ENCODE measurements at places on chromosomes 16 and 17. TPM values are rescaled to one million over a fixed set of nuclear protein-coding genes. Genes with fewer than 3 reads are reported as not detected.
A peak's percentile ranks its signal among the peaks of the same experiment; 100 is the strongest.

DNA sequence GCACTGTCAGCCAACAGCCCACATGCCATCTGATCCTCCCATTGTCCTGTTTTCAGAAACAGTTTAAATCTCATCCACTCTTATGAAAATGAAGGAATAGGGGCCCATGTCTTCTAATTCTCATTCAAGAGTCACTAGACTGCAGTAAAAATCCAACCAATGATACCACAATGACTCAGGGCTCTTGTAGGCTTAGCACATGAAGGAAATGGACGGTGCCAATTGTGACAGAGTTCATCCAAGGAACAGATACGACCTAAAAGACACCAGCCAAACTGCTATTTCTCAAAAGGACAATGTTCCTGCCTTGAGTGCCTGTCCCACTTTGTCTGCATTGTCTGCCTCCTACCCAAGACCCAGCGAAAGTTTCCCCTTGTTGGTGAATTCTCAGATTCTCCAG lies 204.8 kb upstream of the COX10 start:
- H3K4me1 ChIP-seq = no peaks in the 10 kb centered on the region
- no peak overlapping the region for H3K27ac ChIP-seq
- no peaks in the 10 kb centered on the region for H3K36me3 ChIP-seq
- peak; percentile 5 for DNase-seq
- H3K27me3 ChIP-seq = no peaks in the 10 kb centered on the region

DNA sequence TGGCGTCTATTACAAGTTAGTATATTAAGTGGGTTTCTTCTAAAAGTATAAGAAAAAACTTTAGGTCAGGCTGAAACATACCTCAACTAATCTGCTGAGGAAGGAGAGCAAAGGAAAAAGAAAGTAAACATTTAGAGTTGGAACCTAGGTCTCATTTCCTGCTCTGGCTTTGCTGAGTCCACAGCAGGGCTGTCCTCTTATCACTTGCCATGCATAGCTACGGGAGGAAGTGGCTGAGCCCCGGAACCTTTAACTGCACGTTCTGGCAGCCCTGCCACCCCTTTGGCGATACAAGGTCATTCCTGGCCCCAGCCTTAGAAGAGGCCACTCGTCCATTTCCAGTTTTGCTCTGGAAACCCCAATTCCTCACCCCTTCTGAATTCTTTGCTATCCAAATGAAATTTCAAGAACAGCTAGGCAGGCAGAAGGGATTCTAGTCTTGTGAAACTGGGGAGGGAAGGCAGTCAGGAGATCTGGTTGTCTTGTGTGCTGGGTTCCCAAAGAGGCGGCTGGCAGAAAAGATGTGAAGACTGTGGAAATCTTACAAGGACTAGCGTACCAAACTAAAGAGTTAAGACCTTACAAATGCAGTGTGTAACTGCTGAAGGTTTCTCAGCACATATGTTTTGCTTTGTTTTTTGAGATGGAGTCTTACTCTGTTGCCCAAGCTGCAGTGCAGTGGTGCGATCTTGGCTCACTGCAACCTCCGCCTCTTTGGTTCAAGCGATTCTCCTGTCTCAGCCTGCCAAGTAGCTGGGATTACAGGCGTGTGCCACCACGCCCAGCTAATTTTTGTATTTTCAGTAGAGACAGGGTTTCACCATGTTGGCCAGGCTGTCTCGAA lies 19.1 kb downstream of the WIPI1 start:
- peaks cover 35% of the 10 kb centered on the region for H3K36me3 ChIP-seq
- peak overlapping the region; percentile 66 for H3K27ac ChIP-seq
- no peak overlapping the region for H3K4me3 ChIP-seq
- peak; percentile 63 for DNase-seq
- H3K27me3 ChIP-seq = no peaks in the 10 kb centered on the region

GRCh38 chr17:4588391-4588790 lies 4.1 kb downstream of the SMTNL2 start:
- H3K4me3 ChIP-seq = no peak overlapping the region
- DNase-seq = no peak
- peaks cover 9% of the 10 kb centered on the region for H3K4me1 ChIP-seq
- H3K27me3 ChIP-seq = peaks cover 19% of the 10 kb centered on the region

DNA sequence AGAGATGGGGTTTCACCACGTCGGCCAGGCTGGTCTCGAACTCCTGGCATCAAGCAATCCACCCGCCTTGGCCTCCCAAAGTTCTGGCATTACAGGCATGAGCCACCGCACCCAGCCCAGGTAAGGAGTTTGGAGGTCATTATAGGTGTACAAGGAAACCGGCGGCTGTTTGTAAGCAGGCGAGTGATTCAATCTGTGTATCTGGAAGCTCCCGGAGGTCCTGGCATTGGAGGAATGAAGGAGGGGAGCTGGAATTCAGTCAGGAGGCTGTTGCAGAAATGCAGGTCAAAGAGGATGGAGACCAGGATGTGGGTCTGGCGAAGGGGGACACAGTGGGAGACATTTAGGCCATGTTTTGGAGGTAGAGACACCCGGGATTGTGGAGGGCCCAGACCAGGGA lies 18.8 kb downstream of the CDC42EP4 start:
- no peaks in the 10 kb centered on the region for H3K27me3 ChIP-seq
- H3K27ac ChIP-seq = peak overlapping the region; percentile 88
- H3K4me3 ChIP-seq = no peak overlapping the region
- H3K4me1 ChIP-seq = peaks cover 81% of the 10 kb centered on the region
- DNase-seq = no peak
- no peaks in the 10 kb centered on the region for H3K36me3 ChIP-seq

GRCh38 chr17:75059369-75060345 lies 12.6 kb downstream of the KCTD2 start:
- H3K4me3 ChIP-seq = no peak overlapping the region
- H3K27ac ChIP-seq = no peak overlapping the region
- no peaks in the 10 kb centered on the region for H3K4me1 ChIP-seq

Gene PRPSAP2
- total RNA-seq = 25.3 TPM

DNA sequence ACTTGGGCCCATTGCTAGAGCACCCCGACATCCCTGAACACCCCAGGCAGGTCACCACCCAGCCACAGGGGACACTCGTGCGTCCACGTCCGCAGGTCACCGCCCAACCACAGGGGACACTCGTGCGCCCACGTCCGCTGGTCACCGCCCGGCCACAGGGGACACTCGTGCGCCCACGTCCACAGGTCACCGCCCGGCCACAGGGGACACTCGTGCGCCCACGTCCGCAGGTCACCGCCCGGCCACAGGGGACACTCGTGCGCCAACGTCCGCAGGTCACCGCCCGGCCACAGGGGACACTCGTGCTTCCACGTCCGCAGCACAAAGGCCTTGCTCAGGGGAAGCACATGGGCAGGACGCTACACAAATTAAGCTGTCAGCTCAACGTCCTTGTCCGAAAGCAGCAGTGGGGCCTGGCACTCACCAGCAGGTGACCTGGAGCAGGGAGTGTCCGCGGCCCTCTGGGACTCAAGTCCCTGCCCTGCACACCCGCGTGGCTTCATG lies 17.7 kb downstream of the GALNS start:
- H3K27ac ChIP-seq = no peak overlapping the region
- H3K27me3 ChIP-seq = no peaks in the 10 kb centered on the region
- H3K36me3 ChIP-seq = no peaks in the 10 kb centered on the region
- H3K4me3 ChIP-seq = no peak overlapping the region

All from adrenal gland (tissue), 19 donors.